ENCODE measurements at places on chromosomes 11 and 22.

GRCh38 chr11:118851970-118852369 lies 31.7 kb upstream of the CXCR5 start:
- DNase-seq = no peak

GRCh38 chr11:133710241-133710640 lies 135.1 kb downstream of the SPATA19 start:
- DNase-seq = no peak

- DNase-seq = no peak
These were observed 25.5 kb upstream of the RFPL3 start for GRCh38 chr22:32331918-32332725.

- DNase-seq = no peak
These were observed 2.6 kb downstream of the PLA2G3 start for GRCh38 chr22:31137721-31138120.

GRCh38 chr11:129815596-129816461 lies at the start of gene TMEM45B:
TSS of gene TMEM45B (plus strand) at chr11:129815848. CDS start at chr11:129852483, 36,635 bp downstream.
- no peak for DNase-seq

DNA sequence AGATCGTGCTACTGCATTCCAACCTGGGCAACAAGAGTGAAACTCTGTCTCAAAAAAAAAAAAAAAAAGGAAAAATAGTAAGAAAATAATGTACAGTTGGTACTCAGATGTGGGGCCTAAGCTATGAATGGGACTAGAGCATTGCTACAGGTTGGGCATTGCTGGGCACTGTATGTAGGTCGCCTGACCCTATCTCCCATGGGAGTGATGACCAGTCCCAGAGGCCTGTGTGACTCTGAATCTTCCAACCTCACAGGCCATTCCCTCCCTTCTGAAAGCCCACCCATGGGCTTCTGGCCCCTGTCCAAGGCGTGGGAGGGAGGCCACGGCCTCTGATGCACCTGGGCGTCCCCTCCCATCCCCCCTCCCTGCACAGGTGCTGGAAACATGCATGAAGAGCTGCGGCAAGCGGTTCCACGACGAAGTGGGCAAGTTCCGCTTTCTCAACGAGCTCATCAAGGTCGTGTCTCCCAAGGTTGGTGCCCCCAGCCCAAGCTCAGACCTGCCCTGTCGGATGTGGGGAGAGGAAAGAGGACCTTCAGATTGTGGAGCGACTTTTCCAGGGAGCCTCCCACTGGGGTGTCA lies 9.5 kb downstream of the GGA1 start:
- no peak for DNase-seq

DNA sequence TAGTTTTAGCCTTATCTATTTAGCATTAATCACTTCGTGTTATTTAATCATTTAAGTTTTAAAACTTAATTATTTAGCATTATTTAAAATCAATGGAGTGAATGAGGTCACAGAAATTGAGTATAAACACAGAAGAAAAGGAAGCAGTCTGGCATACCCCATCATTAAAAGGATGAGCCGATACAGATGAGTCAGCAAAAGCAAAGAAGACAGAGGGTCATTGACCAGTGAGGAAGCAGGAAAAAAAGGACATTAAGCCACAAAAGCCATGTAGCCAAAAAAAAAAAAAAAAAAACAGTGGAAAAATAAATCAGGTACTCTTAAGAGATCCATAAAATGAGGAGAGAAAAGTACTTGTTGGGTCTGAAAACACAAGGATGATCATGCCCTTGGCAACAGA lies 71.5 kb downstream of the TYR start:
- DNase-seq = no peak

DNA sequence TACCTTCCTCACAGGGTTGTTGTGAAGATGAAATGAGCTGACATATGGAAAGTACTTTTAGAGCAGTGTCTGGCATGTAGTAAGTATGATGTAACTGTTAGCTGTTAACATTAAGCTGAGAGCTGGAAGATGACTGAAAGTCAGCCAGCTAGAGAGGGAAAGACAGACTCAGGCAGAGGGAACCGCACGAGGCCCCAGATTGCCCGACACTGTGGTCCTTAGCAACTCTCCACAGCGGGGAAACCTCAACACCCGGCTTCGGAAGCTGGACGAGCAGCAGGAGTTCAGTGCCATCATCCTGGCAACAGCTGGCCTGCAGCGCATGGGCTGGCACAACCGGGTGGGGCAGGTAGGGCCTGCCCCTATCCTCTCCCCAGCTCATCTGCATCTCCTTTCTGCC lies 6.5 kb downstream of the HMBS start:
- DNase-seq = no peak

DNA sequence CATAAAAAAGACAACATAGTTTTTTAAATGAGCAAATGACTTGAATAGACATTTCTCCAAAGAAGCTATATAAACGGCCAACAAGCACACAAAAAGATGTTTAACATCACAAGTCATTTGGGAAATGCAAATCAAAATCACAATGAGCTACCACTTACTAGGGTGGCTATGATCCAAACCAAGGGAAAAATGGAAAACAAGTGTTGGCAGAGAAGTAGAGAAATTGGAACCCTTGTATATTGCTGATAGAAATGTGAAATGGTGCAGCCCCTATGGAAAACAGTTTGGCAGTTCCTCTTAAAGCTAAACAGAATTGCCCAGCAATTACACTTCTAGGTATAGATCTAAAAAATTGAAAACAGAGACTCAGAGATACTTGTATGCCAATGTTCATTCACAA lies 29.0 kb downstream of the PAMR1 start:
- DNase-seq = no peak

DNA sequence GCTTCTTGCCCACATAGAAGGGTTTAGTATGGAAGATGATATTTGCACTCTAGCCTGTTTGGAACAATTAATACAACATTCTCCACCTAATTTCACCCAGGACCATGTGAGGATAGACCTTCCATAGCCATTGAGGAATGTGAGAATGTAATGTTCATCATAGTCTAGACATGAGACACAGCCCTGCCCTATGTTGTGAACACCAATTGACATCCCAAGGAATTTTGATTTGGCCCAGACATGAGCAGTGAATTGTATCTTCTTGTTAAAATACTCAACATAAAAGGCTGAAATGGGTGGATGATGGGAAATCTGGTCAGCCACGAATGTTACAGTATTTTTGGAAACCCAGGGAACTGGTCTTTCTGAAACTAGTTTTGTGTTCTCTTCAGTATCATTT lies 892.3 kb upstream of the CHORDC1 start:
- no peak for DNase-seq

GRCh38 chr11:64348383-64349024 lies 8.5 kb downstream of the CCDC88B start:
- DNase-seq = no peak

DNA sequence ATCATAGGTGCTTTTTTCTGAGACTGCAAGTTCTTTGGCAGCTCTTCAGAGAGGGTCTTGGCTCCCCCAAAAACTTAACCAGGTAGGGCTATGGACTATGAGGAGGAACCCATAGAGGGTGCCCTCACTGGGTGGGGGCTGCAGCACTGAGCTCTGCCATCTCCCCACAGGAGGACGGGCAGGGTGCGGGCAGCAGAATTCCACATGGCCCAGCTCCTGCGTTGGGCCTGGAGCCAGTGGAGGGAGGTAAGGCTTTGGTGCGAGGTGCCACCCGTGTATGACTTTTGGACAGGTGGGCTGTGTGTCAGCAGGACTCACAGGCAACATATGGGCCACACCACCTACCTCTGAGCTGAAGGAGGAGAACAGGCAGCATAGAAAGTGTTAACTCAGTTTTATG lies 58.4 kb downstream of the PISD start:
- DNase-seq = no peak

- DNase-seq = no peak
These were observed 1335.9 kb downstream of the TBC1D22A start for GRCh38 chr22:48098243-48098920.

DNA sequence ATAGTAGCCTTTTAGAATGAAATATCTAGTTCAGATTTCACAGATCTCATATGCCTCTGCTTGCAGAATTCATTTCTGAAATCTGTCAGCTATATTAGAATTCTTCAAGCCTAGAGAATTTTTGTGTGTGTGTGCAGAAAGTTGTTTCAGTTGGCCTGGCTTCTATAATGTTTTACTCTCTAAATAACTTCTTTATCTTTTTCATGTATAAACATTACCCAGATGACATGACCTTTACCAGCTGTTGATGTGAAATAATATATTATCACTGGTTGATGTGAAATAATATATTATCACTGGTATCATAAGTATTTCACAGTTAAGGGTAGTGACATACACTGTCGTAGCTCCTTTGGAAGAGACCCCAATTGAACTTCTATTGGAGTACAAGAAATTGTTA lies 72.8 kb downstream of the ALX4 start:
- DNase-seq = no peak

DNA sequence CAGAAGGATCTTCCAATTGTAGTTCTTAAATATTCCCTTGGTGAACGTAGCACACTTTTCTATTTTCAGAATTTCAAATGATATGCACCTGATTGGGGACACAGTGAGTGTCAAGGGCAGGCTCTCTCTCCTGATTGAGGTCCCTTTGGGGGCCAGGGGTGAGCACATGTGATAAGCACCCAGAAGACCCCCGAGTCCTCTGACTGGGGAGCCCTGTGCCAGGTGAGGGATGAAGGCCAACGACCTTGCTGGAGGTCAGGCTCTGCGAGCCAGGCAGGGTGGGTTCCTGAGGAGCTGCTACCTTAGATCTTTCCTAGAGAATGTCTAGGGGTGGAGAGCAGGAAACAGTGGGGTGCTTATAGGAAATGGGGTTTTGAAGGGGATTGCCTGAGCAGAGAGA lies 1253.9 kb downstream of the BRD1 start:
- no peak for DNase-seq

DNA sequence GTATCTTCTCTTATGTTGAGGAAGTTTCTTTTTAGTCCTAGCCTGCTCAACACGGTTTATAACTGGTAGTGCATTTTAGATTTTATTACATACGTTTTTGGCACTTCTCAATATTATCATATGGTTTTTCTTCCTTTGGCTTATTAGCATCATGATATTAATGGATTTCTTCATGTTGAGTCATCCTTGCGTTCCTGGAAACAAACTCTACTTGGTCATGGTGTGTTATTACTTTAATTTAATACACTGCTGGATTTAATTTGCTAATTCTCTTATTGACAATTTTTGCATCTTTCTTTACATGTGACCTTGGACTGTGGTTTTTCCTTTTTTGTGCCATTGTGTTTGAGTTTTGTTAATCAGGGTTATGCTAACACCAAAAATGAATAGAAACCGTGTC lies 20.5 kb downstream of the IGF2 start:
- DNase-seq = no peak

- DNase-seq = no peak
These were observed 114.0 kb downstream of the GRIK4 start for GRCh38 chr11:120625565-120625964.

GRCh38 chr11:50187220-50187619 lies 154.5 kb downstream of the OR4C45 start:
- no peak for DNase-seq

- no peak for DNase-seq
These were observed 66.9 kb downstream of the NFAM1 start for GRCh38 chr22:42365111-42365865.

GRCh38 chr11:15870911-15871310 lies 485.4 kb downstream of the SOX6 start:
- no peak for DNase-seq

DNA sequence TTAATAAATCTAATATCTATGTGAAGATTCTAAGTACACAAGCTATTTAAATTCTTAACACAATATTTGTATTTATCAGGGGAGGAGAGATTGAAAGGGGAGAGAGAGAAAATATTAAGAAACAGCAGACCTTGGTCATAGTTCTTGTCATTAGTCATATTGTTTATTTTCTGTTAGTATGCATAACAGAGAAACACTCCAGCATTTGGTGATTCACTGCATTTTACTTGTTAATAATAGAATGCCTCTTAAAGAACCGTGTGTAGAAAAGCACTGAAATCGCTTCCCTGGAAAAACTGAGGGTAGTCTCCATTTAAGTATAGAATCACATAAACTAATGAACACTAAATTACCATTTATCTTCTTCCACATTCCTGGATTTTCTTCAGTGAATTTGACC lies 122.7 kb upstream of the TRPC6 start:
- DNase-seq = no peak

- DNase-seq = no peak
These were observed 89.0 kb downstream of the RRAS2 start for GRCh38 chr11:14269692-14270573.

- DNase-seq = no peak
These were observed 87.8 kb upstream of the DRD2 start for GRCh38 chr11:113562981-113563461.

- DNase-seq = no peak
These were observed at the start of gene TMEM121B for GRCh38 chr22:17121233-17122195. TSS of gene TMEM121B (minus strand) at chr22:17121360. CDS start at chr22:17121127, 233 bp downstream.

DNA sequence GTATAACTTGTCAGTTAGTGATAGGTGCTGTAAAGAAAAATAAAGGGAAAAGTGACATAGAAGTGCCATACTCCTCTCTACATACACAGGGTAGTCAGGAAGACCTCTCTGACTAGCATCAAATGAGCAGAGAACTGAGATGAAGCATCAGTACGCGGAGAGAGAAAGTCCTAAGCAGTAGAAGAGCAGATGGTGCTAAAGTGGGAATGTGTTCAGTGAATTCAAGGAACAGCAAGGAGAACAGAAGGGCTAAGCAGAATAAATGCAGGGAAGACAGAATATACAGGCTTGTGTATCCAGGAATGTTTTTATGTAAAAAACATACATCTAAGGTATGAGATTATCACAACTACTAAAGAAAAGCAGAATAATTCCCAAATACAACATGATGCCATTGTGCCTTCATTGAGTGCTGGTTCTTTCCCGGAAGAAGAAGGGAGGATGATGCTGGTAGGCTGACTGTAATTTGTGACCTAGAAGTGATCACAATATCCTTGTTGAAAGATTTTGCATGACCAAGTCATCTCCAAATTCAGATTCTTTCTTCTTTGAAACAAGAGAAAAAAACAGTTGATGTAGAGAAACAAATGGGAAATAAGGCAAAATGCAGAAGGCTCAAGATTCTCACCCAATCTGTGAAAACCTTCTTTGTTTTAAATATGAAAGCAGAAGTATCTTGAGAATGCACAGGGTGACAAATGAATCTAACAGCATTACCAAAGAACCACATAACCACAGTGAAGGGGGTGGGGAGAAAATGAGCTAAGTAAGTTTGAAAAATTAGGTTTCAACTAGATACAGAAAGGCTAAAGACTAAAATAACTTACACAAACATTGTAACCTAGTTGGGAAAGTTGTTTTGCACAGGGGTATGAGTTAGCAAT lies 20.5 kb downstream of the MRE11 start:
- DNase-seq = no peak

All from stimulated activated CD8-positive, alpha-beta memory T cell treated with anti-CD3 and anti-CD28 coated beads, Interleukin-15, amount 100 ng/mL, for 1 hour (primary cell).